ENCODE measurements at places on chromosomes 11 and 22. TPM values are rescaled to one million over a fixed set of nuclear protein-coding genes. Genes with fewer than 3 reads are reported as not detected.
A peak's percentile ranks its signal among the peaks of the same experiment; 100 is the strongest.

DNA sequence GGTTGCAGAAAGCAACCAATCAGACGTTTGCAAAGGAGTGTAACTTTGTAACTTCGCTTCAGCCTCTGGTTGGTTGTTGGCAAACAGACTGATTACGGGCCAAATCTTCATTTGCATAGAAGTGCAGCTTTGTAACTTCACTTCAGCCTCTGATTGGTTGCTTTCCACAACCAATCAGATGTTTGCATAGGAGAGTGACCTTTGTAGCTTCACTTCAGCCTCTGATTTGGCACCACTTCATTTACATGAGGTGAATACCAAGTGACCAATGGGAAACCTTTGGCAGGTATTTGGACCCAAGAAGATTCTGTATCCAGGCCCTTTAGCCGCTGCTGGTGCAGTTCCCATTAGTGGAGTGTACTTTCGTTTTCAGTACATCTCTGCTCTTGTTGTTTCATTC, 16.0 kb downstream of the USP47 start:
- DNase-seq: peak; percentile 33

- no peak for DNase-seq
These were observed 33.4 kb downstream of the AP2A2 start for GRCh38 chr11:959027-959426.

DNA sequence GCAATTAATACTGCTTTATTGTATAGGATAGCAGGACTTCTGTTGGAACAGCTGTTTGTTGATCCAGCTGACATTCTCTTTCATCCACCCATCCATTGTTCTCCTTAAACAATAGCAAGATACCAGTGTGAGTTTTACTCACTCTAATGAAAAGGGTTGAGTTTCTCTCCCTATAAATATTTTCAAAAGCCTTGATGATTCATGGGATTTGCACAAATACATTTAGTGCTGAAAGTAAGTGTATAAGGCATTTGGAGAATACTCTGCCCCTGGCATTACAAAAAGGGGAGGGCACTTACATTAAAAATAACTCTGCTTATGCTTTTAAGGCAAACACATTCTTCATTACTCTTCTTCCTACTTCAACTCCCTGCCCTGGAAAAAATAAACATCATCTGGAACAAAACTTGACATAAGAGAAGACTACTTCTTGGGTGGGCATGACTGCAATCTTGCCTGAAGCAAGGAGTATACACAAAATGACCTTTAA, 634.9 kb downstream of the METTL15 start:
- DNase-seq: no peak

GRCh38 chr22:25488244-25489020, 76.0 kb upstream of the GRK3 start:
- no peak for DNase-seq

GRCh38 chr11:75572744-75573143, 10.7 kb downstream of the SERPINH1 start:
- DNase-seq: no peak

- no peak for DNase-seq
These were observed 152.0 kb upstream of the TBCEL start for GRCh38 chr11:120871924-120872323.

GRCh38 chr11:126992065-126992803, 8.3 kb downstream of the KIRREL3 start:
- no peak for DNase-seq

GRCh38 chr22:32311551-32312071, 46.1 kb upstream of the RFPL3 start:
- DNase-seq: no peak

- DNase-seq: no peak
These were observed 165.6 kb downstream of the SHANK2 start for GRCh38 chr11:71086687-71087258.

DNA sequence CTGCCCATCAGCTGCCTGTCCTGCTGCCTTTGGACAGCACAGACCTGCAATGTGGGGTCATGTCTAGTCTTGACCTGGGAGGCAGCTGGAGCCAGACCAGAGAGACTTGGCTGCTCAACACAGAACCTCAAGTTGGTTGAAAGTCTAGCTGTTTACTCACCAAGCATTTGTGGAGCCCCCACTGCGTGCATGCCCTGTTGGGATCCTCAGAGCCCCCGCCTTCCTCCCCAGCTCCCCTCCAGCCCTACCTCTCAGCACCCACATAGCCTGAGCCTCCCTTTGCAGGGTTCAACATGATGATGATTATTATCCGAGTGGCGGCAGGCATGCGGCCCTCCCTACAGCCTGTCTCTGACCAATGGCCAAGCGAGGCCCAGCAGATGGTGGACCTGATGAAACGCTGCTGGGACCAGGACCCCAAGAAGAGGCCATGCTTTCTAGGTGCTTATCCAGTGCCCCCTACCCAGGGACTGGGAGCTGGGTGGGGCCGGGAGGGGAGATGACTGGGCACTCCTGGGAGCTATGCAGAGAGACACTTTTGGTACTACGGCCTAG, 8.3 kb downstream of the ANKK1 start:
- no peak for DNase-seq

- DNase-seq: no peak
These were observed 26.4 kb upstream of the ZBTB16 start for GRCh38 chr11:114033066-114033465.

- DNase-seq: no peak
These were observed 12.9 kb upstream of the CRKL start for GRCh38 chr22:20904008-20904979.

DNA sequence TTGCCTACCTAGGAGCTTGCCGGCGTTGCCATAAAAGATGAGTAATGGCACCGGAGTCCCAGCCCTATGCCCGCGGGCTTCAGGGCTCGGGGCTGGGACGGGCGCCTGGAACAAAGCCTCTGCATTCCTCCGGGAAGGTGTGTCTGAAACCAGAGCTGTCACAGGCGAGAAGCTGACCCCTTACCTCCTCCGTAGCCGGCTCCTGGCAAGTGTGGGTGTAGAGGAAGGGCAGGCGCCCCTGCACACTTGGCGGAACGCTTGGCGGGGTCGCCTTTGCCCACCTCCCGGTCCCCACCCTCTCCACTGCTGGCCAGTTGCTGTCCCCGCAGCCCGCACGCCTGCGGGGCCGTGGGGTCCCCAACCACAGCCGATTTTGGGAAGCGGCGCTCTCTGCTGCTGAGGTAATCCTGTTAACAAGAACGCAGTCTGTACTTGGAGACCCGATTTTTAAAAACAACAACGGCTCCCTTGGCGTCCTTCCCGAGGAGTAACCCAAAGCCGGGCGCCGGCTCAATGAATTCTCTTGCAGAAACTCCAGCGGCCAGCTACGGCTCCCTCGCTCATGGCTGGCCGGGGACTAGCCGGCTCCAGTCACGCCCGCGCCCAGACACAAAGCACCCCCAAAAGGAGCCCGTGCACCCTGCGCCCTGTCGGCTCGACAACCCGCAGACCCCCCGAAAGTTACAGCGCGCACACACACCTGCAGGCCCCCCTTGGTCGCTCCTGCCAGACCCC, 89.2 kb downstream of the PLEKHA7 start:
- DNase-seq: no peak

DNA sequence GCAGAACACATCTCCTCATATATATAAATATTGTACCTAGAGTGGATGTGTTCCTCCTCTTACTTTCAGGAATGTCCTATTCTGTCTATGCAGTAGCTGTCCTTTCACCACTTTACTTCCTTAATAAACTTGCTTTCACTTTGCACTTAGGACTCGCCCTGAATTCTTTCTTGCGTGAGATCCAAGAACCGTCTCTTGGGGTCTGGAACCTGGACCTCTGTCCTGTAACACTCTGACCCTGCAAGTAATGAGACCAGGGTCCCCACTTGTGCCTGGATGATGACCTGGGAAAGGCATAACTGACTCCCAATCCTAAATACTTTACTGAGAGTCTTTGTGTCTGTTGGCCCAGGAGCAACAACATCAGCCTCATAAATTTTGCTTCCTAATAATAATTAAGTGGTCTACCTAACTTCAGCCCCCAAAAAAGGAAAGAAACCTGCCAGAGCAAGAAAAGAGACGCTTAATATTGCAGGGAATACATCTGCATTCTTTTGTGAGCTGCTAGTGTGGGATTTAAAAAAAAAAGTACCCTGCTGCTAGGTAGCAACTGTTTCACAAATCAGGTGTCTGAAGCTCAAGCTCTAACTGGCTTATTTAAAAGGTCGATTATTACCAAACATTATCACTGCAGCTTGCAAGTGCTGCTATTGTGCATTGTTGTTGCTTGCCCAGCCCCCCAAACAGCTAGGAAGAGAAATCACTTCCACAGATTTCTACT, 69.3 kb downstream of the FAM168A start:
- no peak for DNase-seq

DNA sequence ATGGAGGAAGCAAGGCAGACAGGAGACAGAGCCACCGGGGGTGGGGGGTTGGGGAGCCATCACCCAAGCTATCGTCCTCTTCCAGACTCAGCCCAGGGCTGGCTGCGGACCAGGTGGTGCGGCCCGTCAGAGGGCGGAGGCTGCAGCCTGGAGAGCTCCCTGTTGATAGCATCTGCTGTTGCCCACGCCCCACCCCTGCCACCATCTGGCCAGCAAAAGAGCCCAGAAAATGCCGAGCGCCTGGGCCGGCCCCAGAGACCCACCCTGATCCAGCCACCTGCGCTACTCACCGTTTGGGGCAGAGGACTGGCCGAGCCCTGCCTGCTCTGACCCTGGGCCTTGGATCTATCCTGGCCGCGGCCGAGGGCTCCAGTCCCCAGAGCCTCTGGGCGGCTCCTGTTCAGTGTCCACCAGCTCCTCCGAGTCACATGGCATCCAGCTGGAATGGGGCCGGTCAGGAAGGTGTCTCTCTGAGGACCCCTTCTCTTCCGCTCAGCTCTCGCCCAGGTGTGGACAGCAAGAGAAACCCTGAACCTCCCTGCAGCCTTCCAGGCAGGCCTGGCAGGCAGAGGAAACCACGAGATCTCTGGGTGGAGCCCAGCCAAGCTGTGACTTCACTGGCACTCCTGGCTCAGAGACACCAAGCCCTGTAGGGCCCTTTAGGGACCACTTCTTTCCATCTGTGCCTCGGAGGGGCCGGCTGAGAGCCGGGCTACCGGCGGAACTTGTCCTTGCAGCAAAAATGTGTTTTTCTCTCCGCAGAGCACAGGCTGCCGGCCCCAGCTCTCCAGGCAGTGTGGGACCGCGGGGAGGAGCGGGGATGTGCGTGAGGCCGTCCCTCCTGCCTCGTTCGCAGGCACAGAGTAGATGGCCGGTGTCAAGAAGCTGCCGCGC, at the start of gene MRGPRE:
MRGPRE (minus strand) TSS at position 567 of the 894 bp plus-strand sequence. CDS start 3,618 bp downstream, outside the sequence.
- DNase-seq: no peak

GRCh38 chr11:134887896-134888295, 475.9 kb upstream of the B3GAT1 start:
- DNase-seq: no peak

GRCh38 chr11:118872403-118872821, 11.3 kb upstream of the CXCR5 start:
- DNase-seq: peak; percentile 87

- DNase-seq: no peak
These were observed 11.3 kb upstream of the SMIM38 start for GRCh38 chr11:69144316-69145049.

DNA sequence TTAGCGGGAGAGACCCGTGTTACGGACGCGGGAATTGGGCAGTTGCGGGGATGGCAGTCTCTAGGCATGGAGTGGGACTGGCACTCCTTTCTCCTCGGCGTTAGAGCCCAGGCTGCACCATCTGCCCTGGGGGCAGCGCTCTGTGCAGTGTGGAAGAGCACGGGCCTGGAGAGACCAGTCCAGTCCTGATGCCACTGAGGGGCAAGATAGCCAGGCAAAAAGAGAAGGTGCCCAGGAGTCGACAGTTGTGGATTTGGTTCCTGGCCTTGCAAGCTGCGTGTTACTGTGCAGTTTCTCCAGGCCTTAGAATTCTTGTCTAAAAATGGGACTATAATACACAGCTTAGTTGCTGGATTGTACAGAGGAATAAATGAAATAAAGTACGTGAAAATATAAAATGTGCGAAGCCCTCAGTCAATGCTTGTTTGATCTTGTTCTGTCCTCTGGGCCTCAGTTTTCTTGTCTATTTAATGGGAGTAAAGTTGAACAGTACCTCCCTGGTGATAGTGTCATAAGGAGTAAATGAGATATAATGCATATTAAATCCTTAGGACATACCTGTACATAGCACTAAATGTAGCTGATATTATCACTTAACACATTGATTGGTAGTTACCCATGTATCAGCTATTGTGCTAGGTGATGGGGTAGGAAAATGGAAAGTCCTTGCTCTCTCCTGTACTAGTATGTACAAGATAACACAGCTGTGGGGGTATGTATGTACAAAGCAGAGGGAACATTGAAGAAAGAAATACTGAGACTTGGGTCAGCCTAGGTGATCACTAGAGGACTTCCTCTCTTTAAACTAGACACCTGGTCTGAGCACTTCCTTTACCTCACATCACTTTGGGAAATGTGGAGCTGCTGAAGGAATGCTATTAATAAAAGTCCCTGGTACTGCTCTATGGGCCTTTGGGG, 1.2 kb downstream of the ATXN10 start:
- no peak for DNase-seq

DNA sequence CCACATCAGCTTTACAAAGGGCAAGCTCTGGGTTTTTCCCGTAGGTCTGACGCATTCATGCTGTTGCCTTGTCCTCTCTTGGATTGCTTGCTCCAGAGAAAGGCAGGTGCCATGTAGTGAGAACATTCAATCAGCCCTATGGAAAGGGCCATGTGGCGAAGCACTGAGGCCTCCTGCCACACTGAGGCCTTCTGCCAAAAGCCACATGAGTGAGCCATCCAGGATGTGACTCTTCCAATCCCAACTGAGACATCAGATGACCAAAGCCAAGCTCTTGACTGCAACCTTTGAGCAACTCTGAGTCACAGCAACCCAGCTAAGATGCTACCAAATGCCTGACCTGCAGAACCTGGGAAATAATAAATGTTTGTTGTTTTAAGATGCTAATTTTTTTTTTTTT, 9.0 kb upstream of the PANX3 start:
- no peak for DNase-seq

GRCh38 chr11:2409126-2409525, 8.6 kb downstream of the TSSC4 start:
- no peak for DNase-seq

GRCh38 chr11:1308743-1309497, 512 bp downstream of the TOLLIP start:
- no peak for DNase-seq

DNA sequence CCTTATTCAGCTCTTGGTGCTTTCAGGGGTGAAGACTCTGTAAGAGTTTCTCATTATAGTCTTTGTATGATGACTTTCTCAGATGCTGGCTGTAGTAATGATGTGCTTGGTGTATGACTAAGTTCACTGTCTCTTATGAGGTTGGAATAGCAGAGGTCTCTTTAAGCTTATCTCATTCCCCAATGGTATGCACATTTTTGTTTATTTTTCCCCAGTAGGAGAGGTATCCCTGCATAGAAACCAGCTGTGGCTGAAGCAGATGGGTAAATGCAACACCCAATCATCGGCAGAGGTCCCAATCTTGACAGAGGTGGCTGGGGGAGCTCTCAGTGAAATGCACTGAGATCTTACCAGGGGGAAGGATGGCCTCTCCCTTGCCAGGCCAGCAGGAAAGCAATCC, 34.6 kb downstream of the BBOX1 start:
- no peak for DNase-seq

OR8G5 gene
- polyA plus RNA-seq: not detected

OR2AG2 gene
- polyA plus RNA-seq: not detected

SLC1A2 gene
- 0.25 TPM for polyA plus RNA-seq

CRYBA4 gene
- not detected for polyA plus RNA-seq

RFPL3 gene
- polyA plus RNA-seq: not detected

P2RX6 gene
- 0.19 TPM for polyA plus RNA-seq

PLET1 gene
- polyA plus RNA-seq: not detected

CARD10 gene
- not detected for polyA plus RNA-seq

RAG2 gene
- not detected for polyA plus RNA-seq

PEX16 gene
- 49.6 TPM for polyA plus RNA-seq

NRXN2 gene
- polyA plus RNA-seq: not detected

INCENP gene
- polyA plus RNA-seq: not detected

GLYATL2 gene
- polyA plus RNA-seq: not detected

KCNE3 gene
- not detected for polyA plus RNA-seq

OR51Q1 gene
- not detected for polyA plus RNA-seq

ANKK1 gene
- 0.24 TPM for polyA plus RNA-seq
